ENCODE measurements at places on chromosomes 5 and 9.

- DNase-seq: no peak
Observed at GRCh38 chr9:127241354-127241753, 23.2 kb upstream of the GARNL3 start.

DNA sequence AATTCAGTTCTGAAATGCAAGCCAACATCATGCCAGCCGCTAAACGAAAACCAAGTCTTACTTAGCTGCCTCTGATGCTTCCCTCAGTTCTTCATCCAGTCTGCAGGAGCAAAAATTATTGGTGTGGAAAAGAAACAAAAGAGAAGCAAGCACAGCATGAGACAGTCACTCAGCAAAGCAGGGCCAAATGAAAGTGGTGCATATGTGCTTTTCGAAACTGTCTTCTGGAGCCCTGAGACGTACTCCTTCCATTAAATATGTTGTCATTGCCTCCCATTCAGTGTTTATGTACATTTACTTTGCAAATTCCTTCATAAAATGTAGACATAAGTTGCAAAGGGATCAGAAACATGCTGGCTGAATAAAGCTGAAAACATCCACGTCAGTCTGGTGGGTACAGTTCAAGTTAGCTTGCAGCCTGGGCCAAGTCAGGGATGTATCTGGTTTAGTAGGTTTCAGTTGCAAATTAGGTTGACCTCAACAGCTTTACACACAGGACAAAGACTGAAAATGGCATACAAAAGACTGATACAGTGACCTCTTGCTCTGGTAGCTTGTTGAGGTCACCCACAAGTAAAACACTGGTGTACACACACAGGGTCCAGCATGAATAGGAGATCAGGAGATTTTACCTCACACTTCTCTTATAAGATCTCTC is 139.7 kb upstream of the PCA3 start:
- no peak for DNase-seq

DNA sequence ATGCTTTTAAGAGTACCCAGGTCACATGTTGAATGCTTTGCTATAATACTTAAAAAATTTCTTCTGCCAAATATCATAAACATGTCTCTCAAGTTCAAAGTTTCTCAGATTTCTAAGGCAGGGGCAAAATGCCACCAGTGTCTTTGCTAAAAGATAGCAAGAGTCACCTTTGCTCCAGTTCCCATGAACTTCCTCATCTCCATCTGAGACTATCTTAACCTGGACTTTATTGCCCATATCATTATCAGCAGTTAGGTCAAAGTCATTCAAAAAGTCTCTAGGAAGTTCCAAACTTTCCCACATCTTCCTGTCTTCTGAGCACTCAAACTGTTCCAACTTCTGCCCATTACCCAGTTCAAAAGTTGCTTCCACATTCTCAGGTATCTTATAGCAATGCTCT is 307.6 kb upstream of the TNC start:
- no peak for DNase-seq

DNA sequence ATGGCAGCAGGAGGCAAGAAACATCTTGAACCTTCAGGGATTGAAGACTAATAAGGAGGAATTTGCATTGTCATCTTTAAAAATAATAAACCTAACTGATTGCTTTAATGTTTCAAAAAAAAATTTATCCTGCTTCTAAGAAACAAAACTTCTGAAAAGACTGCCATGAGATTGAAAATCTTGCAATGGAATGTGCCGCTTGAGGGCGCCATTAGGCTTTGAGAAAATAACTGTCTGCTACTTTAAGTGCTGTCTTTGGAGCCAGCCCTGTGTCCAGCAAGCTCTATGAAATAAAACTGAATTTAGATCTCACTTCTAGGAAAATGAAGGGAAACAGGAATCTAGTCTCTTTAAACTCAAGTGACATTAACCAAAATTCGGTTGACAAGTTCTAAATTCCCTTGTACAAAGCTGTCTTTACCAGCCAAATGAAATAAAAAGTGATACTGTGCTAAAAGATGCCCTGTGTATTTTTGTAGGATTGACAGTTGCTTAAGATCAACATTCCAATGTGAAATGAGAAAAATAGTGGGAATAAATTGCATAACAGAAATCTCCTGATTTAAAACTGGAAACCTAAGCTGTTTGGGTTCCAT is 79.4 kb downstream of the ESM1 start:
- peak; percentile 30 for DNase-seq

GRCh38 chr5:4054092-4054491 is 458.5 kb downstream of the IRX1 start:
- no peak for DNase-seq

DNA sequence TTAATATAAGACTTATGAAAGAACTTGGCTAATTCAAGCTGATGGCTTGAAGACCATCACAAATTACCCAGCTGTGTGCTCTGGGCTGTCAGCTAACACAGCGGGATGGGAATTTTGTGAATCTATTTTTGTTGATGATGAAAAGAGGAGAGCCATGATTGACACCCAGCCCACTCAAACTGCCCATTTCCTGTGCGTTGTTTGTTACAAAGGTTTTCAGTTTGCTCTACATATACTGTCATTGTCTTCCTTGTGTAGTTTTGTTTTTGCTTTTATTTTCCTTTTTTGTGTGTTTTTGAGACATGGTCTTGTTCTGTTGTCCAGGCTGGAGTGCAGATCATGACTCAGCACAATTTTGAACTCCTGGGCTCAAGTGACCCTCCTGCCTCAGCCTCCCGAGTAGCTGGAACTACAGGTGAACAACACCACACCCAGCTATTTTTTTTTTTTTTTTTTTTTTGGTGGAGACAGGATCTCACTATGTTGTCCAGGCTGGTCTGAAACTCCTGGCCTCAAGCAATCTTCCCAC is 400.3 kb downstream of the ICE1 start:
- no peak for DNase-seq

GRCh38 chr9:36543916-36544315 is 28.8 kb upstream of the MELK start:
- DNase-seq: no peak

- no peak for DNase-seq
Observed at GRCh38 chr5:83418356-83419321, 52.9 kb upstream of the VCAN start.

DNA sequence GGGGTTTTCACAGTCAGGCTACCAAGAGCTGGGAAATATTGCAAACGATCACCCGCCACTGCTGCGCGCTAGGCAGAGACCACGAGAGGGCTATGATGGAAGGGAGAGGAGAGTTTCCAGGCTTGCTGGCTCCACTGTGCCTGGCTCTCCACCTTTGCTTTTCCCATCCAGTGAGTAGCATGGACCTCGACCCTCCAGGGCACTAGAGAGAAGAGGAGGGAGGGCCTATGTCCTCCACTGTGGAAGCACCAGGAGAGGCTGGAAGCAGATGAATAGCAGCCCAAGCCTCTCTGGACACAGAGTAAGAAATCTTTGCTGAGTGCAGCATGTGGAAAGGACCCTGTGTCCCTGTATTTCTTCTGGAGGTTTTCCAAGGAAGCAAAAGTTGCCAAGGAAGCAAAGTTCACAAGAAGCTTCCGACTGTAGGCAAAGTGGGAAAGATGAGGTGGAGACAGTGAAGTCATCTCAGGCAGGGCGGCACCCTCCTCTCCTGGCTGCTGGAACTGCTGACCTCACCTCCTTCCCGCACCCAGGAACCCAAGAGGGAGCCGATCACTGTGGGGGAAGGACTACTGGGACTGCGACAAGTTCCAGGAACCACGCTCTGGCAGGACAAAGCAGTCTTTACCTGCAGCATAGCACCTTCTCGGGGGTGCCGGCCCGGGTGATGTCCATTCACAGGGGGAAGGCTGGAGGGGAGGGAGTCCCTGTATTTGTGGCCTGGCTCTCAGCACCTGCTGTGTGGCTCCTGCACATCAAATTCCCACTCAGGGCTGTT is 79.6 kb downstream of the CSNK1A1 start:
- DNase-seq: no peak

GRCh38 chr5:139156814-139157213 is 41.4 kb downstream of the SIL1 start:
- DNase-seq: no peak

DNA sequence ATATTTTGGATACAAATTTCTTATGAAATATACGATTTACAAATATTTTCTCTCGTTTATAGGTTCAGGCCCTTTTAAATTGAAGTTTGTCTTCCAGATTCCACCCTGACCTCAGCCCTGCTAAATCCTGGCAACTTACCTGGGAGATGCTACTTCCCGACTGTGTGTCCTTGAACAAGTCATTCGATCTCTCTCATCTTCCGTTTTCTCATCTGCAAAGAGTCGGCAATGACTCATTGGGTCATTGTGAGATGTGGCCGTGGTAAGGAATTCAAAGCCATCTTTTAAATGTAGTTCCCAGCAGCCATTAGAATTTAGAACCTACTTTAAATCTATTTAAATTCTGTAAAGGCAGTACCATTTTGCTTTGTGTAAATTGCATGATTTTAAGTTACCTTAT is 72.5 kb downstream of the LHX2 start:
- DNase-seq: no peak

GRCh38 chr5:116982035-116982434 is 407.4 kb upstream of the SEMA6A start:
- no peak for DNase-seq

DNA sequence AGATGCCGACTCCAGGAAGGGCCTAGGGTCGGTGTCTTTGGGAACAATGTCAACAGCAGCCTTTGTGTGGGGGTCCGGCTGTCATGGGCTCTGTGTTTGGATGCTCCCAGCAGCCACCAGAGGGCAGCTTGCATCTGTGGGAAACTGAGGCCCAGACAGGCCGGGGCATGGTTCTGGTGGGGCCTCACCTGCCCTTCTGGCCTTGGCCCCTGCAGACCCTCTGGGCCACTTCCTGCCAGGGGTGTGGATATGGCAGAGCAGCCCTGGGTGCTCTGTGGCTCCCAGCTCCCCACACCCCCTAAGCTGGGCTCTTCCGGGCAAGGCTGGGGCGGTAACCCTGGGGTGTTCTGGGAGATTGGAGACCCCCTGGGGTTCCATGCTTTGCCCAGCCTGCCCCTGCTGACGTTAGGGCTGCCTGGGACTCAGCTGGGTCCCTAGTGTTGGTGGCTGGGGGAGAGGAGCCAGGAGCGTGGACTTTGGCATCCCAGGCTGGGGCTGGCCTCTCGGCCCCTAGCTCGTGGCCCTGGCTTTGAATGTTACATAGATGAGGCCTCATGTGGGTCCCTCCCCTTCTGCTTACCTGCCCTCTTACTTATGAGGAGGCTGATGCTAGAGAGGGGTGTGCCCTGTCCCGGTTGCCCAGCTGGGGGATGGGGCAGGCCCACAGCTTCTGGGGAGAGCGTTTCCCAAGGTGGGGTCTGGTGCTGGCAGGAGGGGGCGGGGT is 38.3 kb downstream of the RXRA start:
- no peak for DNase-seq

GRCh38 chr5:171137768-171138525 is 171.1 kb upstream of the TLX3 start:
- DNase-seq: no peak

- DNase-seq: peak; percentile 52
Observed at GRCh38 chr5:42889311-42889933, 77.7 kb upstream of the SELENOP start.

DNA sequence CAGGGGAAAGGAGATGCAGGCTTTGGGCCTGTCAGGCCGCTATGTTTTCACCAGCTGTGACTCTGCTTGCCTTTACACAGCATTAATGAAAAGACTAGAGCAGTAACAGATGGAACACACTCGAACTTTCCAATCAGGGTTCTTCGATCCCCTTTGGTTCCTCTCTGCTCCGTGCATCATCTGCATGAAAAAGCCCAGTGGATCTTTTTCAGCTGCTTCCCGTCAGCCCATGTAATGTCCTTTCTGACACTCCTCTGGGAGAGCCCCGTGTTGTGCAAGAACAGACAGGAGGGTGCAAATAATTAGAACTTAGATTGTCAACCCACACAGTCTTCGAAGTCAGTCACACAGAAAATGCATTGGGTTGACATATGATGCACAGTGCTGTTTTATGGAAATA is 448.9 kb upstream of the ZNF462 start:
- no peak for DNase-seq

- DNase-seq: no peak
Observed at GRCh38 chr9:91044354-91044753, 242.7 kb downstream of the SYK start.

- no peak for DNase-seq
Observed at GRCh38 chr9:27019589-27019988, 14.1 kb upstream of the LRRC19 start.

DNA sequence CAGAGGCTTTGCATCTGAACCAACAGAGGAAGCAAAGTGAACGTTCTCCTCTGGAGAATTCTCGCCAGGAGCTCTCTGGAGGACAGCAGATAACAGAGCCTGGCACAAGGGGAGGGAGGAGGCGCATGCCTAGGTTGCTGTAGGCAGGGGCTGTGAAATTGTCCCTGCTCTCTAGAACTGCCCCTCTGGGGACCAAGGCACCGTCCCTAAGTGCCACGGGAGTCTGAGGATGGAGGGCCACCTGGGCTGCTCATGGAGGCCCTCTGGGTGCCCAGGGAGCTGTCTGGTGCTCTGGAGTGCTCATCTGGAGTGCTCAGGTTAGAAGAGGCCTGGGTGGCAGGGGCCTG is 77.6 kb downstream of the CACNA1B start:
- DNase-seq: no peak

GRCh38 chr9:5429873-5430564 is 7.7 kb downstream of the PLGRKT start:
- DNase-seq: no peak

- no peak for DNase-seq
Observed at GRCh38 chr9:107606149-107606790, 116.7 kb upstream of the KLF4 start.
